ENCODE measurements at places on chromosomes 11 and 22.
A peak's percentile ranks its signal among the peaks of the same experiment; 100 is the strongest.

- DNase-seq = no peak
- no peaks in the 10 kb centered on the region for H3K36me3 ChIP-seq
- no peak overlapping the region for H3K27ac ChIP-seq
- H3K4me1 ChIP-seq = no peaks in the 10 kb centered on the region
- no peaks in the 10 kb centered on the region for H3K27me3 ChIP-seq
- no peak overlapping the region for H3K4me3 ChIP-seq
Measured at GRCh38 chr11:104120493-104121137, 43.3 kb downstream of the PDGFD start.

GRCh38 chr22:27212617-27213177, 555.3 kb downstream of the MIAT start:
- peak overlapping the region; percentile 27 for H3K27ac ChIP-seq
- H3K4me1 ChIP-seq = peaks cover 12% of the 10 kb centered on the region
- H3K27me3 ChIP-seq = no peaks in the 10 kb centered on the region
- DNase-seq = no peak
- no peak overlapping the region for H3K4me3 ChIP-seq

DNA sequence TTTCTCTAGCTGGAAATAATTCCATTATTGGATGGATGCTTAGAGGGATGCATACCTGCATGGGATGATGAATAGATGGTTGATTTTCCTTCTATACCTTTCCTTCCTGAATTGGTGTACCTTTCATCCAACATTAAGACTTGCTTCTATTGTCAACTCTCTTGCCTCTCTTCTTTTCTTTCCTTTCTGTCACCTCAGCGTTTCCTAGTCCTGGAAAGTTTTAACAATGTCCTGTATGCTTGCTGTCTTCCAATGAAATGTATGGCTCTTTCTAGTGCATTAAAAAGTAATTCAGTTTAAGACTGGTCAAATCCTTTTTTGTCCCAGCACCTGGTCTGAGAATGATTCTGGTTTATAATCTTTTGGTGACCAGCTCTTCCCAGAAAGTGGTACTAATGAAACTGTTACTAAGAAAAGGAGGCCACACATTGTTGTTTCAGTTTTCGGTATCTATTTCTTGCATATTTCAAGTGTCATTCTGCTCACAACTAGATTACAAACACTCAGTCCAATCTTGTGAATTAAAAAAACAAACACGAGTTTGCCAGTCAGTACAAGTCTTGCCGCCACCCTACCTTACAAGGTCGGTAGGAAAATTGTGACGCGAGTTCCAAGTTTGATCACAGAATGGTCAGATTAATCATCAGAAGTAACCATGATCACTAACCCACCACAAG, 8.0 kb downstream of the POU2AF1 start:
- no peaks in the 10 kb centered on the region for H3K4me1 ChIP-seq
- no peaks in the 10 kb centered on the region for H3K27me3 ChIP-seq
- DNase-seq = no peak

GRCh38 chr11:95104121-95104830, 14.6 kb downstream of the ENDOD1 start:
- no peak overlapping the region for H3K4me3 ChIP-seq
- no peak for DNase-seq
- peaks cover 10% of the 10 kb centered on the region for H3K4me1 ChIP-seq
- H3K27me3 ChIP-seq = no peaks in the 10 kb centered on the region
- H3K36me3 ChIP-seq = no peaks in the 10 kb centered on the region
- no peak overlapping the region for H3K27ac ChIP-seq

DNA sequence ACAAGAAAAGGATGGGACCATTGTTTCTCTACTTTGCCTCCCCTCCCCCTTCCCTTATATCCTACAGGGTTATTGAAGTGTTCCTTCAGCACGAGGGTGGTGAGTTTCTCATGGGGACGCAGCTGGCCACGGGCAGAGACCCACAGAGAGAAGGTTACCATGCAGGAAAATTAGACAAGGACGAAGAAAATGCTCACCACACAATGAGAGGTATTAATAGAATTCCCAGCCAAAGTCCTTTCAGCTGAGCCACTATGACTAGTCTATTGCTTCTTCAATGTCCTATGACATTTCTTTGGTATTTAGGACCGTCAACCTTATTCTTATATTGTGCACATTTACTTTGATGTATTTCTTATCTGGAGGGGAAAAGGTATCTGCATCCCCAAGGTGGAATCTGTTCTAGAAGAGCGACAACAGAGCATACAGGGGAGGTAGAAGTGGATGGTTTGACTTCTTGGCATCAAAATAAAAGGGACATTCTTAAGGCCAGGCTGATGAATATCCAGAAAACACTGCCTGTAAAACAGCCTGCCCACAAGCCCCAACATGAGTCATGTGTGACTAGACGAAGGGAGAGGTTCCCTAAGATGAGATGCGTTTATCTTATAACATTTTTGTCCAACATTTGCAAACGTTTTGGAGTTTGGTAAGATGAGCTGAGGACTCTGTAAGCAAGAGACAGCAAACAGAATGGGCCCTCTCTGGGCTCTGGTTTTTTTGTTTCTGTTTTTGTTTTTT, 209.8 kb upstream of the NARS2 start:
- peaks cover 18% of the 10 kb centered on the region for H3K36me3 ChIP-seq
- peaks cover 3% of the 10 kb centered on the region for H3K4me1 ChIP-seq
- H3K27me3 ChIP-seq = no peaks in the 10 kb centered on the region
- no peak overlapping the region for H3K27ac ChIP-seq
- no peak overlapping the region for H3K4me3 ChIP-seq

GRCh38 chr22:50226063-50226874, 18.6 kb downstream of the TUBGCP6 start:
- peak overlapping the region; percentile 51 for H3K4me3 ChIP-seq
- H3K27me3 ChIP-seq = no peaks in the 10 kb centered on the region
- no peak overlapping the region for H3K27ac ChIP-seq

GRCh38 chr22:17149076-17149815, 9.8 kb downstream of the HDHD5 start:
- H3K4me1 ChIP-seq = no peaks in the 10 kb centered on the region
- peak; percentile 56 for DNase-seq
- peaks cover 10% of the 10 kb centered on the region for H3K36me3 ChIP-seq

DNA sequence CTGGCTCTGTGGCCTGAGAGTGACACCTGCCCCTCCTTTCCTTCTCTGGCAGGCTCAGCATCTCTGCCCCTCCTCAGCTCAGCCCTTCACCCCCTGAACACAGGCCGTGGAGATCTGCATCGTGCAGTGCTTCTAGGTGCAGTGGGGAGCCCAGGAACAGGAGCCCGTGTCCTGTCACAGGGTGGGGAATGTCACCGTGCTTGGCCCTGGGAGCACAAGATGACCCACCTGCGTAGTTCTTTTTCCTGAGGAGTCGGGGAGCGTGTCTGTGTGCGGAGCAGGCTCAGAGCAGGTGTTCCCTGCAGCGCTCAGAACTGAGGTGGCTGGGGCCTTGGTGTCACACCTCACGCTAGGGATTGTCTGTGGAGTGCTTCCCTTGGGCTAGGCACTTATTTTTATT, 10.6 kb downstream of the TBC1D22A start:
- peaks cover 1% of the 10 kb centered on the region for H3K36me3 ChIP-seq
- no peak for DNase-seq
- no peaks in the 10 kb centered on the region for H3K27me3 ChIP-seq
- no peak overlapping the region for H3K4me3 ChIP-seq
- peaks cover 18% of the 10 kb centered on the region for H3K4me1 ChIP-seq

DNA sequence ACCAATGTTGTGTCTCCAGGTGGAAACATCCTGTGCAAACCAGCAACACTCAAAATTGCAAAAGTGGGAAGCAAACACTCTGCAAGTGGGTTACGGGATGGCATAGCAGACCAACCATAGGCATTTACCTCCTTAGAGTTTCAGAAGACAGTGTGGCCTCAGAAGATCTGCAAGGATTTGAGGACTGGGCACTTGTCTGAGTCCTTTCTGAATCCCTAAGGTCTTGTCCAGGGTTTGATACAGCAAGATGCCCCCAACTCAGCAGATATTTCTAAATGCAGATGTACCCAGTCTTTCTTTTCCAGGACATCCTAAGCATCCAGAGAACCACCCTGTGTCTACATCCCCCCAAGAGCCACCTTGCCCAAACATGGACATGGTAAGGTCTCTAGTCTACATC, 51.7 kb upstream of the SHANK2 start:
- H3K4me1 ChIP-seq = peaks cover 19% of the 10 kb centered on the region
- DNase-seq = no peak
- H3K4me3 ChIP-seq = no peak overlapping the region
- no peaks in the 10 kb centered on the region for H3K27me3 ChIP-seq
- no peaks in the 10 kb centered on the region for H3K36me3 ChIP-seq

GRCh38 chr11:36304351-36304750, 8.3 kb downstream of the PRR5L start:
- H3K4me3 ChIP-seq = no peak overlapping the region
- H3K4me1 ChIP-seq = no peaks in the 10 kb centered on the region
- H3K27ac ChIP-seq = no peak overlapping the region
- DNase-seq = no peak
